Activated T-helper 1 cell treated with anti-CD3 and anti-CD28 coated beads, Interleukin-2, amount 50 U/mL, for 16 hours (primary cell): ENCODE measurements at places on chromosomes 7 and 10.

DNA sequence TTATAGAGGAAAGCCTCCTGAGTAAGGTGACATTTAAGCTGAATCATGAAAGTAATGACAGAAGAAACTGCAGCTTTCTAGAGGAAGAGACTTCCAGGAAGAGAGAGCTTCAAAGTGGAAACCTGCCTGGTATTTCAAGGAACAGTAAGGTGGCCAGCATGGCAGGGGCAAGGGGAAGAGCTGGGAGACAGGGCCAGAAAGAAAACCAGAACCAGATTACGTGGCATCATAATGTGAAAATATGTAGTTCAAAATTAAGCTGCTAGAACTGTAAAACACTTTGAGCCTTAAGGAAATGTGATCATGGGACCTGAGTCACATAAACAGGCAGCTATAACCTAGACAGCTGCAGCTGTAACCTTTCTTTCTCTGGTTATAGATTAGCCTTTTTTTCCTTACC, 238.0 kb upstream of the FOXK1 start:
- DNase-seq = no peak

DNA sequence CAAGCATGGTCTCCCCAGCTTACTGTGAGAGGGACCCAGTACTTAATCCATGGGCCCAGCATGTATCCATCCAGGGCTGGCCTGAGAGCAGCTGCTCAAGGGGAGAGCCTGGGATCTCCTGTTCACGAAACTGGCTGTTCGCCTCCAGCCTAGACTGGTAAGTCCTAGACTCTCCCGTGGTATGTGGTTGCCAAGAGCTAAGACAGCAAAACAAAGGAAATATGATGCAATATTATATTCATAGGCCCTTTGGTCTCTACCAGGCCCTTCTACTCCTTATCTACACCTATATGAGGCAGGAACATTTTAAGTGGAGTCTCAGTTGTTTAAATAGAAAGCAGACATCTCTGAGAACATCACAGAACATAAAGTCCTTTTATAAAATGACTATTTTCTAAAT, 28.9 kb upstream of the STK17A start:
- no peak for DNase-seq

DNA sequence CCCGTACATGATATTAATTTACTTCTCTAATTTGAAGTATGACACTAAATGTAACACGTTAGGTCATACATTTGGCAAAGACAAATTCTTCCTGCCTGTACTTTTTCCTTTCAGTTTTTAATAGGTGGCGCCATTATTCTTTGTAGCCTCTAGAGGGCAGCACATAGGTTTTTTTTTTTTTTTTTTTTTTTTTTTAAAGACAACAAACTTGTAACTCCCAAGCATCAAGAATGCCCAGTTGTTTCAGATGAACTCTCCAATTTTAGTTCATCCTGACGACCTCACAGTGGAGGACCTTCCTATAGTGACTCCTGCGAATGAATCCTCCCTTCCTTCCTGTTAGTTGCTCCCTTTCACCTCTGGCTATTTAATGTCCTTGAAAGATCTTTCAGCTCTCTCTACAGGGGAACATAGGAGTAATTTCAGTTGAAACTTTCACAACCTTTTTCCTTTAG, 139.3 kb upstream of the HDAC9 start:
- DNase-seq = no peak

GRCh38 chr7:37445790-37446189, 2.9 kb downstream of the ELMO1 start:
- no peak for DNase-seq

DNA sequence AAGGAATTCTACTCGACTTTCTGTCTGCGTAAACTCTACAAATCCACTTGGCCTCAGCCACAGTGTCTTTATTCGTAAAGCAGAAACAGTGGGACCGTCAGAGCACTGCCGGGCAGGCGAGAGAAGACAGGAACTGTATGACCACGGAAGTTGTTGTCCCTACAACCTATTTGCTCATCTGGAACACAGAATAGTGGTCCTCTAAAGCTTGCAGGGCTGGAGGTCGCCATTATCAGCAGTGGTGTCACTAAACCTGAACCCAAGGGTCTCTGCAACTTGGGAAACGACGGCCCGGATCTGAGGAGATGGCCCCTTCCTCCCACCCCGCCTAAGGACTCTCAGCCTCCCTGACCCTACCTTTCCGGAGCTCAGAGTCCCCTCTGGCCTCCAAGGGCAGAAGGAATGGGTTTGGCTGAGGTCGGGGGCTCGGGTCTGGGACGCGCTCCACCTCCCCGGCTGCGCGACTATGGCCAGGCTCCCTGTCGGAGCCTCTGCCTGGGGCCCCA, 442 bp downstream of the STYXL1 start:
- DNase-seq = no peak

DNA sequence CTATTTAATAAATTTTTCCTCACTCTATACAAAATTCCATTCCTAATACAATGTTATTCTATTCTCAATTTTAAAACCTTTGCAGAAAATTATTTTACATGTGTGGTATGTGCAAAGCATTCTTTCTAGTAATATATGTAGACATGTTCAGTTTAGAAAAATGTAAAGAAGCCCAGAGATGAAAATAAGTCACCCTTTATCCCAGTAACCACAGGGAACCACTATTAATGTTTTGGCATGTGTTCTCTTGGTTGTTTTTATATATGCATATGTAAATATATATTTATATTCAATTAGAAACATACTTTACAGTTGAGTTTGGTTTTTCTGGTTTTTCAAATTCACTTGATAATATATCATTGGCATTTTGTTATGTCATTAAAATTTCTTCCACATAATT, 14.8 kb upstream of the GLCCI1 start:
- DNase-seq = no peak

DNA sequence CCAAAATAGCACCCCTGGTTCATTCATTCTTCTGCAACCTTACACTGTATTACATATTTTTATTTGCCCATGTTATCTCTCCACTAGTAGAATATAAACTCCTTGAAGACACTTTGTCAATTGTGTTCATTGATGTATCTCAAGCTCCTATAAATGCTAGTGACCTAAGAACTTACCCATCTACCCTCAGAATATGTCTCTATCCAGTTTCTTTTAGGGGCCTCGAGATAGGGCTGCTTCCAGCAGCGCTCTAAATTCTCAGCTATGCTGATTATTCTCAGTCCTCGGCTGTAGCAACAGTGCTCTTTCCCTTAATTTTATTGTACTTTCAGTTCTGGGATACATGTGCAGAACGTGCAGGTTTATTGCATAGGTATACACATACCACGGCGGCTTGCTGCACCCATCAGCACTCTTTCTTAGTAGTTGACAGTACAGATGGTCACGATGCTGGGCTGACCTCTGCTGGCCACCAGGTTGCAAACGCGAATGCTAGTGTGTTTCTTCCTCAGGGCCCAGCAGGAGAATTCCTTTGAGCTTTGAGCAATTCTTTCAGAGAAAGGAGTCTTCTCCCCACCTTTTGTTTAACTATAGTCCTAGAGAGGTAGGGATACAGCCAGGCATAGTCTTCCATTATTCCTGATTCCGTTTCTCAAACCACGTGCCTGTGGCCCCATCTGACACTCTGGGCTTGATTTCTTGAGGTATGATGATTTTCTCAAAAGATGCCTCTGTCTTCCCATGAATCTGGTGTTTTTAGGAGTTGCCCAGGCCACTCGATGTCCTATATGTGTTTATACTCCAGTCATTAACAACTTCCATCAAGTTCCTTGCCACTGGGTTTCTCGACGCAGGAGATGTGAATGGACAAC, 49.1 kb upstream of the CDC14C start:
- no peak for DNase-seq

GRCh38 chr7:132028144-132028920, 471.9 kb upstream of the PODXL start:
- DNase-seq = no peak

DNA sequence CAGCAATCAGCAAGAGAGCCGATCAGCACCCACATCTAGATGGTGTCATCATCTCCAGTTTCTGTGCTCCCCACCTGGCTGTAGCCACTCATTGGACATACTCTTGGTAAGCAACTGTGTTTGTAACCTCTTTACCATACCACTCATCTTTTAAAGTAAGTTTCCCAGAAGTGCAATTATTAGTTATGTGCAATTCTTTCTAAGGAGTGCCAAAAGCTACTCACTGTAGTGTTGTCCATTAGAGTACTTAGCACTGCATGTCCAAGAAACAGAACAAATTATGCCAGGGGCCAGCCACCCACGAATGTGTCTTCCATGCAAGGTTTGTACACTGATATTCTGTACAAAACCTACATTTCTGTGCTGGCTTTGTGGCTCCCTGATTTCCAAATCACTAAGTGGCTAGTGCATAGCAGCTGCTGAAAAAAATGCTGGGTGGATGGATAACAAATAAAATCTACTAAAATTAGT, 131.9 kb downstream of the SRPK2 start:
- no peak for DNase-seq

DNA sequence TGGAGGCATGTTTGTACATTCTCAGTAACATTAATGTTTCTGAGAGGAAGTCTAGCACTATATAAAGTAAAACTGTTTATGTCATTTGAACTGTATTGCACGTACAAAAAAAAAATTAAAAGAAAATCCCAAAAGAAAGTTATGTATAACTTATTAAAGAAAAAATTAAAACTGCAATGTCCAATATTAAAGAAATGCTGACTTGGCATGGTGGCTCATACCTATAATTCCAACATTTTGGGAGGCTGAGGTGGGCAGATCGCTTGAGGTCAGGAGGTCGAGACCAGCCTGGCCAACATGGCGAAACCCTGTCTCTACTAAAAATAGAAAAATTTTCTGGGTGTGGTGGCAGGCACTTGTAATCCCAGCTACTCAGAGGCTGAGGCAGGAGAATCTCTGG, 178.7 kb upstream of the VIPR2 start:
- no peak for DNase-seq

- DNase-seq = no peak
These were observed 160.9 kb upstream of the FZD1 start for GRCh38 chr7:91103363-91103762.

- DNase-seq = no peak
These were observed 52.1 kb downstream of the POLL start for GRCh38 chr10:101535949-101536348.

DNA sequence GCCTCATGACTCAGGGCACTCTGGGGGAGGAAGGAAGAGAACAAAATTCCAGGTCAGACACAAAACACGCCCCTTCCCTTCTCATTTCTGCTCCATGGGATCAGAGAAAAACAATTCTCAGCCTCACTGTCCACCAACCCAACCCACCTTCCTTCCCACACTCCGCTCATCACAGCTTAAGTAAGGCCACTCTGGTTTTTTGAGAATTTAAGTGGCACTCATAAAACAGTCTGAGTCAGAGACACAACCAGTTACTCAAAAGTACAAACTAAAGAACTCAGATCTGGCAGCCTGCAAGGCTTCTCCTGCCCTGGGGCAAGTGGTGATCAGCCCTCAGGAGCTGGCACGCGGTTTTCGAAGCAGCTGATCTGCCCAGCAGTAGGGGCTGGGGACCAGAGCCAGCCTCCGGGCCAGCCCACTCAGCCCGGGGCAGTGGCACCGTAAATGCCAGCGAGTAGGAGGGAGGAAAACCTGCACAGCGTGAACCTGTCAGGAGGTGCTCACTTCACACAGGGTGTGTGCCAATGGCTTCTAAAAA, 39.1 kb upstream of the ABLIM1 start:
- DNase-seq = no peak

GRCh38 chr10:119655566-119656001, 4.4 kb downstream of the BAG3 start:
- DNase-seq = peak; percentile 21

- no peak for DNase-seq
These were observed 358.7 kb upstream of the MYO3A start for GRCh38 chr10:25575343-25575742.

DNA sequence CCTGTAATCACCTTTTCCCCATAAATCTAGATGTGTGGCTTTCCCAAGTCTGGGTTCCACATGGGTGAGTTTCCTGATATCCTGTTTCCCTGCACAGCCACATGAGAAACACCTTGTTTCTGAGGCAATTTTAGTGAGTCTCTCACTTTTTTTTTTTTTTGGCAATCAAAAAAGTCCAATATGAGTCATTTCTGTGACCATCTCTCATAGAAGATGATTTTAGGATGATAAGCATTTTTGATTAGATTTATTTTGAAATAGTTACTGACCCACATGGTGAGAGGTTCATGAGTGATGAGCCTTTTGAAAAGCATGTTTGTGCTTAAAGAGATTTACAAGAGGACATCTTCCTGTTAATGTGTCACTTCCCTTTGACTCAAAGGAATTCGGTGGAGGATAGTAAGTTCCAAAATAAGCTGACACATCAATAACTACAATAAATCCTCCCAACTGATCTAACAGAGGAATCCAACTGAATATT, 464.0 kb downstream of the INHBA start:
- no peak for DNase-seq

DNA sequence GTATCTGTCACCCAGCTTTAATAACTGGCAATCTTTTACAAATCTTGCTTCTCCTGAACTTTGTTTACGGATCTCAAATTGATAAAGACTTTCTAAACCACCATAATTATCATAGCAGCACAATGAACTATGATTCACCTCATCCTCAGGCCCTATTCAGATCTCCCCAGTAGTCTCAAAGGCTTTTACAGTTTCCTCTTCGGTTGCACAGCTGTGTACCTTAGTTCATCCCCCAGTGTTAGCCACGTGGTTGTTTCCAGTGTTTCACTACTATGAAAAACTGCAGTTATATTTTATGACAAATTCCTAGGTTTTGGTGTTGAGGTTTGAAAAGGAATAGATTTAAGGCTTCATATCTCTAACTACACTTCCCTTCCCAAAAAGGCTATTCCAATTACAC, 24.9 kb downstream of the PAXIP1 start:
- no peak for DNase-seq

- no peak for DNase-seq
These were observed 103.9 kb downstream of the TNS3 start for GRCh38 chr7:47478017-47478344.

DNA sequence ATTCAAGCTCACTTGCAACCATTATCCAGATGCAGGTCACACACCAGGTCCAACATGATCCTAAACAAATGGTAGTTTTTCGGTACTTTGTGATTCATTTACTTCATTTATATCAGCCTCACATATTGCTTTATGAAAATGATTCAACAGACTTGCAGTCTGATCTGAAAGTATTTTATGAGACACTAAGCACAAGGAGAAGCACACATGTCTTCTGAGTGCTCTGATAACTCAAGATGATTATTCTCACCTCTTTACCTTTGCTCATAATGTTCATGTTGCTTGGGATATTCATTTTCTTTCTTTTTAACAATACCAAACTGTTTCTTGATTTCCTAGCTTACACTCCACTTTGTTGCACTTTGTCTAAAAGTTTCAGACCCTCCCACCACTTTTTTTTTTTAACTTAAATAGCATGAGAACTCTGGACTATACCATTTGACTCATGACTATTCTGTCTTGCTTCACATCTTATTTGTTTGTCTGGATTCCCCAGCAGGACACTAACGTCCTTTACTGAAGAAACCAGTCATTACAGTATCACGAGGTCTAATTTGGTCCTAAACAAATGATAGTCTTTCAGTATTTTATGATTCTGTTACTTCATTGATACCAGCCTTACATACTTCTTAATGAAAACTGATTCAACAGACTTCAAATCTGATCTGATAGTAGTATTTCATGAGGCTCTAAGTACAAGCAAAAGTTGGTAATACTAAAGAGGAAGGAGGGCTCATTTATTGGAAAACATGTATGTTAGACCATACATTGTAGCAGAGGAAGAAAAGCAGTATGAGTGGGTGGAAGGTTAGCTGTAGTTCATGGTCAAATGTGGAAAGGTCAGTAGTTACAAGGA, 171.8 kb upstream of the AHR start:
- DNase-seq = no peak
